ENCODE measurements at places on chromosomes 11 and 22.

DNA sequence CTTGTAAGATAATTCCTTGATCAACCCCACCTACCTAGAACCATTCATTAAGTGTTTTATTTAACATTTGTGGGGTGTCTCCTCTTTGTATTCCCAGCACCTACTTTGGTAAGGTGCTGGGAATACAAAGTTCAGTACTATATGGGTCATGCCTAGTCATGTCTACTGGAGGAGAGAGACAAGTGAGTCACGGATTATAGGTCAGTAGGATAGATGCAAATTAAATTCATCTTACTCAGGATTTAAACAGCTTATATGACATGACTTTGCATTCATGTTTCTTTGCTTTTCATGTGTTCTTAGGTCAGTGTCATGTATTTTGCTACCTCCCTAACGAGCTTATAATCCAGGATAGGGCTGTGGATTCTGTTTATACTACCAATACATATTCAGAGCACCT lies 3.4 kb upstream of the FADS1 start:
- no peak for DNase-seq

DNA sequence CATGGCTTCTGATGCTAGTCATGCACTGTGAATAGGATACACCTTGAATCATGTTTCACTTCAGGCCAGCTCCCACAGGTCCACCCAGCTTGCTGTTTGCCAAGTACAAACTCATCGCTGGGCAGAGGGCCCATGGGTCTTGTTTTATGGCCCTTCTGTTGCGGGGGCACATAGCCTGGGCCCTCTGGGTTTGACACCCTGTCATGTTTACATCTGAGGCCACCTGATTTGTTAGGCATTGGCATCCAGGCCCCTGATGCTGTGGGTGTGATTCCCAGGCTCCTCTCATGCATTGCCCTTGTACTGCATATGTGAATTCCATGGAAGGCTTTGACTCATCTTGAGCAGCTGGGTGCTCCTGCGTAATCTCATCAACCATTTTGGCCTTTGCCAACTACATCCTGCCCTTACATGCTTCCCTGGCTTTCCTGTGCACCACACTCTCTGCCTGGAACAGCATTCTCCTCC lies 32.6 kb downstream of the PPFIBP2 start:
- DNase-seq: no peak

DNA sequence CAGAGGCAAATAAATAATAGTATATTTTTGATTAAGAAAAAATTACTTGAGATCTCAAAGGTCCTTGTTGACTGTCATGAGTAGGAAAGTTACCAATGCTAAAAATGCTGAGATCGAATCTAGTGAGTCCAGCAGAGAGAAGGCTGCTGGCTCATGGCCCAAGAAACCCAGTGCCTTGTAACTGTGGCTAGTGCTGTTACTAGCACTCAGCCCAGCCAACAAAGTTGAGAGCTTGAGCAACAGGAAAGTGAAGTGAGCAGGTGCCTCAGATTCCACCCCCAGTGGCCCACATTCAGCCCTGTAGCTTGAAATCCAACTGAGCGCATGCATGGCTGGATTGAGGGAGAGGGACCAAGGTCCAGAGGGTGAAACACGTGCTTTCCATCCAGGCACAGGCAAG lies 398.2 kb downstream of the SHANK2 start:
- DNase-seq: no peak

DNA sequence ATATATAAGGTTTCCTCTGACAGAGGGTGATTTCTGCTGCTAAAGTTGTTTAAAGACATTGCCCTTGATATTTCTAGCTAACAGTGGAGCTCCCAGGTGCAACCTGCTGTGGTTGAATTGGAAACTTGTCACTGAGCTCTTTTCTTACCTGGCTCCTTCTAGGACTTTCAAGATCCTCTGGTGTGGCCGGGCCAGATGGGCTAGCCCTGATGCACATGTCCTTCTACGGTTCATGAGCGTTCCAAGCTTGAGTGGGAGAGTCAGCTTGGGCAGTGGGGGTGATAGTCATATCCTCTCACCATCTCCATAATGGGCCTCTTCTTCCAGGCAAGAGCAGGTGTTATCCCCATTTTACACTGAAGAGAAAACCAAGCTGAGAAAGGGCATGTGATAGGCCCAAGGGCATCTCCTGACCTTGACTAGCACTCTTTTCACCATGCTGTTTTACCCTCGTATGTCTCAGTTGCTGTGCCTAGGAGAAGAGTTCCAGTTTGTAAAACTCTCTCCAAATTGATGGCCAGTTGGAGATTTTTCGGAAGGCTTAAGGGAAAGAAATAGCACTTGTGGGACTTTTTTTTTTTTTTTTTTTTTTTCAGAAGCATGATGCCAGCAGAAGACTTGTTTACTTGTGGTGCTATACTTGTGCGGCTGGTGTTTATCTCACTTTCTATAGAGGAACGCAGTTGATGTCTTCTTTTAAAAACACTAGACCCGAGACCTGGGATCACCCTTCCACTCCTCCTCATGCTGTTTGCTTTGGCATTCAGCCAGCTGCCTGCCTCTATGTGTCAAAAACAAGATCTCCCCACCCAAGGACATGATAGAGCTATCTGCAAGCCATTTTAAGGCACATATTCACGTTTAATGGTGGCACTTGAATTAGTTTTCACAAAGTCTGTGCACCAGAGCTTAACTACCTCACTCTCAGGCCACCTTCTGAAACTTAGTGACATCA lies 32.6 kb downstream of the TEAD1 start:
- DNase-seq: no peak

DNA sequence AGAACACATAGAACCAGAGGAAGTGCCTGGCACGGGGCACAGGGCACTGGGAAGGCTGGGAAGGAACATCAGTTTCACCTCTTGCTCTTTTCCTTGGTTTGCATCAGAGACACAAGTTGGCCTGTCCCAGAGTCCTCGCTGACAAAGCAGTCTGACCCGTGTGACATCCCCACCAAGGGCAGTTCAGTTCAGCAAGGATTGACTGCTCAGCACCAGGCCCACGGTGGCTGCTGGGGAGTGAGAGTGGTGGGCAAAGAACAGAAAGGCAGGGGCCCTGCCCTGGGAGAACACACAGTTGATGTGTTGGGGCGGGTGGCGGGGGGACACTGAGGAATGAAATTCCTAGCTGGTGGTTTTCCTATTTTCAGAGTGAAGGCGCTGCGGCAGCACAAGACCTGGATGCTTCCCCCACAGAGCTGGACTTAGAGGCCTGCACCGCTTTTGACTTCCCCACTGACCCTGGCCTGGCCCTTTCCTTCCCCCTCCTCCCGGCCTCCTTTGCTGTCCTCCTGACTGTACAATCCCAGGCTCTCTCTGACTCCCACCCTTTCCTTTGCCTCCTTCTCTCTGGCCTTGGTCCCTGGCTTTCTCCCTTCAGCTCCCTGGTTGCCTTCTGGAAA lies 2.2 kb upstream of the TMPRSS13 start:
- DNase-seq: no peak

DNA sequence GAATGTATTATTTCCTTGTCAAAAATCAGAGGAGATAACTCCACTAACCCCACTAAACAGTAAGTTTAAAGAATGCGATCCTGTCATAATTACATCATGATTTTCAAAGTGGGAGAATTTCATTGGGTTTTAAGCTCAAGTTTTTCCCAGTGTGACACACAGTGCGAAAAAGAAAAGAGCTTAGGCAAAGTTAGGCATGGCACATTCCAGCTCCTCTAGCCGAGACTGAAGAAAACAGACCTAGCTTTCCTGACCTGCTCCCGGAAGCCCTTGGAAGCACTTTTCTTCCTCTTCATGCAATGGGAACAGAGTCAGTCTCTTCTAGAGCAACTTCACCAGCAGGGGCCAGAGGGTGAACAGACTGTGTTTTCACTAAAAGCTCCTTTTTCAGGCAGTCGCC lies 76.6 kb upstream of the AKIP1 start:
- DNase-seq: no peak

GRCh38 chr11:29914203-29914930 lies 102.5 kb downstream of the KCNA4 start:
- peak; percentile 16 for DNase-seq

DNA sequence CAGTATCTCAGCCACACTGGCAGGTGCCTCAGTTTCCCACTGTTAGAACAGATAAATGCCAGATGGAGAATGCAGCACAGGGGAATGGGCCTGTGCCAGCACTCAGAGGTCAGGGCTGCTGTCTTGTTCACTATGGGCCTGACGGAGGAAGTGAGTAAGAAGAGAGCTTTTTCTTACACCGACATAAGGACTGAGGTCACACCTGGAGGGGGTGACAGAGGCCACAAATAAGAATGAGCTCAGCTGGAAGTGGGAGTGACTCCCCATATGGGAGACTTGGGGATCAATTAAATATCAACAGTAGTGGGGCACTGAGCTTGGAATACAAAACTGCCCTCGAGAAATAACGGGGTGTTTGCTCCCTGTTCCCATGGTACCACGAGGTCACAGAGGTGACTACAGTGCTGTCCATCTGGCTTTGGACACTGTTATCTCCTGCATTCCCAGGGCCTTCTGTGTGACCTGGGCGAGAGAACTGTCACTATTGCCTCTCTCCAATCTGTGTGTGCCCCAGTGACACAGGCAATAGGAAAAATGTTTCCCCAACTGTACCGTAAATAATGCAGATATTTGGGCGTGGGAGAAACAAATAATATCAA lies 94.1 kb upstream of the NNMT start:
- DNase-seq: no peak

- no peak for DNase-seq
Measured at GRCh38 chr11:129937592-129938238, 42.3 kb upstream of the NFRKB start.

- peak; percentile 53 for DNase-seq
Measured at GRCh38 chr22:42228483-42228882, 42.0 kb downstream of the TCF20 start.

DNA sequence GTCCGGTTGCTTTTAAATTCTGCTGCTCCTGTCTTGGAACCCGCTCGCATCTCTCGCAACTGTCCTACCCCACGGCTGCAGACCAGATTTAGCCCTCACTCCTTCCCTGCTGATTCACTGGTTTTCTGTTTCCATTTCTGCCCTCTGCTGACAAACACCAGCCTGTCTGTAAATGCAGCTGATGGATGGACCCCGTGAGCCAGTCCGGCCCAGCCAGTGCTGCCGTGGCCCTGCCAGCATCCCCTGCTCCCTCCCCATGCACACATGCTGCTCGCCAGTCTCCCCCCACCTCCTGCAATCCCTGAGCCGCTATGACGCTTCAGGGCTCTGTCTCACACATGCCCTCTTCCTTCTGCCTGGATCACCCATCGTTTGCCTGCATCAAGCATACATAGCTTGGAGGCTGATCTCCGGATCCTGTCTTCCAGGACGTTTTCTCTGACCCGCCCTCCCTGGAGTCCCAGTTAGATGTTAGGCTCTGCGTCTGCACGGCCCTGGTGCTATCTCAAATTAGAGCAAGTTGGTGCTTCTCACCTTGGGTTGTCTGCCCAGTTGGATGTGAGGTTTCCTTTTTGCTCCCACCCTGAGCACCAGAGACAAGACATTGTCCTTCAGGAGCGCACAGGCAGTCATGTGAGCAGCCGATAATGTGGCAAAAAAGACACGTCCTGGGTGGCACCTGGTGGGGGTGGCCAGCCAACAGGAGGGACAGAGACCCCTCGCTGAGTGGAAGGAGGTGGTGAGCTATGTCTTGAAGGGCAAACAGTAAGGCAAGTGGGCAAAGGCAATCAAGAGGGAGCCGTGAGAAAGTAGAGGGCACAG lies 4.3 kb upstream of the ACR start:
- DNase-seq: peak; percentile 87

GRCh38 chr11:110755941-110756340 lies 43.7 kb upstream of the ARHGAP20 start:
- DNase-seq: no peak

- DNase-seq: no peak
Measured at GRCh38 chr11:133892126-133892525, 46.8 kb upstream of the SPATA19 start.

DNA sequence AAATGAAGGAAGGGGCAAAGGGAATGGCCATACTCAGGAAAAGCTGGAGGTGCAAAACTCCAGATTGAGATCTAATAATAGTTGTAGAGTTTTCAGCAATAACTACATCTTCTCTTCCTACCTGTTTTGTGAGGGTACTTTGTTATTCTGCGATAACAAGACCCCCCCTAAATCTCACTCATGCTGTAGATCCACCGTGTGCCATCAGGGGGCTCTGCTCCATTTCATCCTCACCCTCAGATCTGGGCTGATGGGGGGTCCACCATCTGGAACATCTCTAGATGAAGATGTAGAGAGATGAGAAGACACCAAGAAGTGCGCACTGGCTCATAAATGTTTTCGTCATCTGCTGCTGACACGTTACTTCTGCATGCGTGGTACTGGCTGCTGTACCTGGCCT lies 135.9 kb upstream of the KIRREL3 start:
- DNase-seq: no peak

DNA sequence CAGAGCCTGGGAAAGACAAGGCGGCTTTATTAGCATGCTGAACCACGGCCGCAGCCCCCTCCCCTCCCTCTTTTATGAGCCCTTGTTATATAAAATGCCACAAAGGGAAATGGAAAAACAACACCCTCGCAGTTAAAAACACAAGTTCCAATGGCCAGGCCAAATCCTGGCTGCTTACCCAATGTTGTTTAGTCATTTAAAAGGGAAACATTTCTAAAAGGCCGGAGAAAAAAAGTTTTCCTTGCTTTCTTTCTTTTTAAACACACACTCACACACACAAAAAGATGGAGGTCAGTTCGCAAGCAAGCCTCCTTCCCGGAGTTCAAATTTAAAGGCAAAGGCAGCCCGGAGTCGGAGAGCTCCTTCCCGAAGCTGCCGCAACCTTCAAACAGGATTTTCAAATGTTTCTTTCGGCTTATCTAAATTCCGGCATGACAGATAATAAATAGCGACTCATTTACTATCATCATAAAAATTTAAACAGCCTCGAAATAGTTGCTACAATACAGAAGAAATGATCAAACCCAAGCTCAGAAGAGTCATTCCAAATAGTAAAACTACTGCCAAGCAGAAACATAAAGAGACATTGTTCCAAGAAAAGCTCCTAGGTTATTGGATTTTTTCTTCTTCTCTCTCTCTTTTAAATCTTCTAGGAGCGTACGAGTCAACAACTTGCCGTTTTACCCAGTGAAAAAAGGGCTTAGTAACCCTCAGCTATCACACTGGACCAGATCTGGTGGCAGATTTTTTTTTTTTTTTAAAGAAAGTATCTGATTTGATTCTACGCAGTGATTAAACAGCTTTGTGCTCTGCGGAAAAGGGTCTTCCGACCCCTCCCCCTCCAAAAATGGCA lies 3.5 kb downstream of the PHF21B start:
- peak; percentile 34 for DNase-seq

- DNase-seq: no peak
Measured at GRCh38 chr22:40679964-40680818, 907 bp downstream of the MCHR1 start.

GRCh38 chr11:63510360-63511047 lies 4.6 kb downstream of the LGALS12 start:
- DNase-seq: peak; percentile 97

DNA sequence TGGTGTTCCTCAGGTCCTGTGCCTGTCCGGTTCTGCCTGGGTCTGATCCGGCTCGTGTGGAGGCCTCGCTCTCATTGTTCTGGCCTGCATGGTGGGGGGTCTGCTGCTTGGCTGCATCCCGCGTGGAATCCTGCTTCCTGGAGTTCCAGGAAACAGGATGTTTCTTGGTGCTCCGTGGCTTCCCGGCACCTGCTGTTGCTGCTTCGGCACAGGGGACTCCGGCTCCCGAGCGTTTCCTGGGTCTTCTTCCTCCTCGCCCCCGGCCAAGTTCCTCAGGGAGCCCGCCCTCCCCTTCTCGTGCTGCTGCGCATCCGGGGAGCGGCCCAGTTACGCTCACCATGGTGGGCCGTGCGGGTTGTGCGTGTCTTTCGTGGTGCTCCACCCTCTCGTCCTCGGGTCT lies 29.9 kb downstream of the GLB1L2 start:
- no peak for DNase-seq
